Diencephalon (tissue), 1 donor: ENCODE measurements at places on chromosomes 12 and 14. TPM values are rescaled to one million over a fixed set of nuclear protein-coding genes. Genes with fewer than 3 reads are reported as not detected.

BBOF1 gene
- total RNA-seq = 16.1 TPM

AKAP3 gene
- 3.7 TPM for total RNA-seq

NRXN3 gene
- total RNA-seq = 107 TPM

ACIN1 gene
- total RNA-seq = 91.8 TPM

SDR9C7 gene
- 0.23 TPM for total RNA-seq
